ENCODE measurements at places on chromosomes 1 and 21. TPM values are rescaled to one million over a fixed set of nuclear protein-coding genes. Genes with fewer than 3 reads are reported as not detected.

TMEM82 gene
- total RNA-seq: 5.8 TPM

SLC44A5 gene
- total RNA-seq: 0.25 TPM

PGM1 gene
- 224 TPM for total RNA-seq

KRTAP21-1 gene
- total RNA-seq: not detected

GRCh38 chr1:6509220-6509918, 17.9 kb upstream of the PLEKHG5 start:
- no peak overlapping the region for H3K4me3 ChIP-seq
- H3K27ac ChIP-seq: no peak overlapping the region
- no peaks in the 10 kb centered on the region for H3K27me3 ChIP-seq
- H3K36me3 ChIP-seq: no peaks in the 10 kb centered on the region
- H3K4me1 ChIP-seq: no peaks in the 10 kb centered on the region
- DNase-seq: no peak

DNA sequence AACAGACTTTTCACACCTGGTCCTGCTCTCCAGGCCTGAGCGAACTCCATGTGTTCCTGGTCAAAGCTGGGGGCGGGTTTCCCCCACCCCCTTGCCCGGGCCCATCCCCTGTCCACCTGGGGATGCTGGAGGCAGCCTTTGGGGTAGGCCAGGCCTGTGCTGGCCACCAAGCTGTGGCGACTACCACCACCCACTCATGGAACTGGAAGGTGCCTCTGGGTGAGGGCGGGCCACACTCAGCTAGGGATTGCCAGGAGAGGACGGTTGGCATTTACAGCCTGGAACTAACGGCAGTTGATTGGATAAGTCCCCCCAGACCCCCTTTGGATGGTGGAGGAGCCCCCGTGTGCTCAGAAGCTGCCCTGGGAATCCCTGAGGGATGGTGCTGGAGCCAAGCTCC, 7.9 kb downstream of the S100B start:
- H3K27me3 ChIP-seq: no peaks in the 10 kb centered on the region
- H3K27ac ChIP-seq: no peak overlapping the region
- no peaks in the 10 kb centered on the region for H3K36me3 ChIP-seq
- DNase-seq: no peak

DNA sequence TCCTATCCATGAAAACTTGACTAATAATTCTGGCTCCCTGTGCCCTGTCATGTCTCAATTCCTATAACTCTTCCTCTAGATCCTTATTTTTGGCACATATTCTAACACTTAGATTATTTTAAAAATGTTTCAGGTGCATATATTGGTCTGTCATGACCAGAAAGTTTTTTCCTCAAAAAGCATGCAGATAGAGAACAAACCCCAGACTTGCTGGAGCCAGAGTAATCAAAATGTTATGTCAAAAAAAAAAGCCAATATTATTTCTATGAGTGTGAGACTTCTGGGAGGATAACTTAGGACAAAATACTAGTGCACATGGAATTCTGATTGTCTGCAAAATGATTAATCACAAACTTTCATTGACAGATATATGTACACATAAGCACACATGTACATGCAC, 135.1 kb upstream of the MROH9 start:
- H3K27ac ChIP-seq: no peak overlapping the region
- peaks cover 4% of the 10 kb centered on the region for H3K27me3 ChIP-seq
- no peaks in the 10 kb centered on the region for H3K36me3 ChIP-seq
- no peak for DNase-seq
- no peaks in the 10 kb centered on the region for H3K4me1 ChIP-seq

DNA sequence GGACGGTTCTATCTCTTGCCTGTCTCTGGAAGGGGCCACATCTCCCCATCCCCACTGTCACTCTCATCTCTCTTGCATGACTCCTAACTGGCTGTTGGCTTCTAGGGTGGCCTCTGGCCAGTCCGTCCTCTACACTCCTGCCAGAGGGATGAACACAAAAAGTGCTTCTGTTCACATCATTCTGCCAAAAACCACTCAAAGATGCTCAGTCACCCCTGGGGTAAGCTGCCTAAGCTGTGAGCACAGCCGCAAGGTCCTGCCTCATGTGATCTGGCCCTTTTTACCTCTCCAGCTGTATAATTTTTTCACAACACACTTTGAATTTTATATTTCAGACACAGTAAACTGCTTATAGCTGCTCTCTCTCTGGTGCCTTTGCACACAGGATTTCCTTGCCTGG, 97.6 kb upstream of the CD34 start:
- H3K36me3 ChIP-seq: no peaks in the 10 kb centered on the region
- DNase-seq: no peak
- H3K27ac ChIP-seq: no peak overlapping the region
- no peak overlapping the region for H3K4me3 ChIP-seq
- no peaks in the 10 kb centered on the region for H3K4me1 ChIP-seq

DNA sequence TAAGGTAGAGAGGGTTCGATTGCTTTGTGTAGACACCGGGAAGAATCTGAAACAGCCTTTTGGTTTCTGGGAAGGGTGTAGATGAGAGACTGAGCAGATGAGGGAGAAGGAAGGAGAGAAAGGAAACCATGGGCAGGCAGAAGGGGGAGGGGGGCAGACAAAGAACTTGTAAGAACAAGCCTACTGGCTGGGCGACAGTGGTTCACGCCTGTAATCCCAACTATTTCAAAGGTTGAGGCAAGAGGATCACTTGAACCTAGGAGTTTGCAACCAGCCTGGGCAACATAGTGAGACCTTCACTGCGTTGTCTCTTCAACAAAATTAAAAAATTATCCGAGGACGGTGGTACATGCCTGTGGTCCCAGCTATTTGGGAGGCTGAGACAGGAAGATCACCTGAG, 106.2 kb downstream of the TM2D1 start:
- no peaks in the 10 kb centered on the region for H3K27me3 ChIP-seq
- H3K4me3 ChIP-seq: no peak overlapping the region
- no peaks in the 10 kb centered on the region for H3K4me1 ChIP-seq
- no peaks in the 10 kb centered on the region for H3K36me3 ChIP-seq
- DNase-seq: no peak
- no peak overlapping the region for H3K27ac ChIP-seq

DNA sequence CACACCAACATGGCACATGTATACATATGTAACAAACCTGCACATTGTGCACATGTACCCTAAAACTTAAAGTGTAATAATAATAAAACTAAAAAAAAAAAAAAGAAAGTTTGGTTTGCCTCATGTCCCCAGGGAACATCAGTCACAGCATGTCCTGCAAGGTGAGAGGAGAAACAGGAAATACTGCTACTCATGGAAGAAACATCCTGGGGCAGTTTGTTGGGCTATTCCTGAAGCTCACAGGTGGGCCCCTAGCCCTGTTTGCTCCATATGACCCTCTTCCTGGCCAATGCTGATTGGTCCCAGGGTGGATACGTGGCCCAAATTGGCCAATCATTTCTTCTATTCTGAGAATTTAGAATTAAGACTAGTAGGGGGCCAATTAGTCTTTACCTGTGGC, 103.4 kb upstream of the ADAR start:
- H3K27ac ChIP-seq: no peak overlapping the region
- no peak for DNase-seq
- H3K4me1 ChIP-seq: no peaks in the 10 kb centered on the region
- H3K27me3 ChIP-seq: no peaks in the 10 kb centered on the region

DNA sequence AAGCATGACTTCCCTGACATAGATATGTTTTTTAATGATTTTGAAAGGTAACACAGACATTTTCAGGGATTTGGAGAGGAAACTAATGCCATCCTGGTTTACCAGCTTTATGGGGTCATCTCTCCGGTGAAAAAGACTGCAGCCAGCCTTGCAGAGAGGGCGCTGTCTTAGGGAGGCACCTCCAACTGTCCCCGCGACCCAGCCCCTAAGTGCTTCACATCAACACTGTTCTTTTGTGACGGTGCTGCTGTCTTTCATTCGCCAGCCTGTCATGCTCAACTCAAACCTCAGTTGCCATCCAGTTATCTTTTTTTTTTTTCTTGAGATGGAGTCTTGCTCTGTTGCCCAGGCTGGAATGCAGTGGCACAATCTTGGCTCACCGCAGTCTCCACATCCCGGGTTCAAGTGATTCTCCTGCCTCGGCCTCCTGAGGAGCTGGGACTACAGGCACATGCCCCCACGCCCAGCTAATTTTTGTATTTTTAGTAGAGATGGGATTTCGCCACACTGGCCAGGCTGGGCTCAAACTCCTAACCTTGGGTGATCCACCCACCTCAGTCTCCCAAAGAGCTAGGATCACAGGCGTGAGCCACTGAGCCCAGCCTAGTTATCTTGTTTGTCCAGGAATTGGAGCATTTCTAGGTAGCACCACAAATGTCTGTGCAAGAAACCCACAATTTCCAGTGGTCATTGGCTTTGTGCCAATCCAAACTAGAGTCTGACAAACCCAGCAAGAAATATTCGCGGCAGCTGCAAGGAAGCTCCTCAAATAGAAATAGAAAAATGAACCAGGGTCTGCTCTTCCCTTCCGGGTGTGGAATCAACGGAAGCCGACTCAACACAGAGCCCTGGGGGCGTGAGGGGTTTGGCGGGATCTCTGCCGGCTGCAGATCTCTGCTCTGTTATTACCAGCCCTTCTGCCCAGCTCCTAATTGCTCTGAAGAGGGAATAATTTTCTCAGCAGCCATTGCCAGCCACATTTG, 24.2 kb downstream of the PDE9A start:
- peaks cover 2% of the 10 kb centered on the region for H3K27me3 ChIP-seq
- no peaks in the 10 kb centered on the region for H3K4me1 ChIP-seq
- DNase-seq: no peak
